ENCODE measurements at places on chromosomes 4 and X.

GRCh38 chrX:135931644-135932487 is 38.4 kb downstream of the SAGE1 start:
- H3K27me3 ChIP-seq = no peaks in the 10 kb centered on the region
- H3K4me3 ChIP-seq = no peak overlapping the region
- H3K27ac ChIP-seq = no peak overlapping the region
- no peak for DNase-seq
- H3K36me3 ChIP-seq = no peaks in the 10 kb centered on the region

DNA sequence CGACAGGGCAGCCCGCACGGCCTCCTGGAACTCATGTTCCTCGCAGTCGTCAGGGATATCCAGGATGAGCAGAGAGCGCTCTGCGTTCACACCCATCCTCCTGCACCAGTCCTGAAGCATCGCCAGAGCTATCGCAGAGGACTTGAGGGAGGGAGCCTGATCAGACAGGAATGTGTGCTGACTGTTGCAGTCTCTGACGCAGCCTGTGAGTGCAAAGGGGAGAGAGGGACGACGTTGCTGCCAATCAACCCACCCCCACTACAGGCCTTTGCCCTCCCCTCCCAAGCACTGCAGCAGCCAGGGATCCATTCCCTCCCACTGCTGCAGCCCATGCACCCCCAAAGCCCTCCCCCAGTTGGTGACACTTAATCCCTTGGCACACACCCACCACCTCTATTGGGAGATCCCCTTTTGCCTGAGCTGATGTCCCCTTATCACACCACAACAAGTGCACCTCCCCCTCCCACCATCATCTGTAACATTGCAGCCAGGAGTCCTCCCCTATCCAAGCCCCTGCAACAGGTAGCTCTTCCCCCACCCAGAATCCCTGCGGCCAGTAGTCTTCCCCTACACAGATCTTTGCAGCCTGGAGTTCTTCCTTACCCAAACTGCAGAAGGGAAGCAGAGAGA is 897 bp downstream of the PNMA6F start:
- no peaks in the 10 kb centered on the region for H3K36me3 ChIP-seq
- DNase-seq = no peak
- no peaks in the 10 kb centered on the region for H3K27me3 ChIP-seq
- H3K4me1 ChIP-seq = no peaks in the 10 kb centered on the region
- H3K27ac ChIP-seq = no peak overlapping the region

GRCh38 chrX:70133303-70134115 is at the start of gene IGBP1:
Gene IGBP1, plus strand, starts transcription at chrX:70133447. Its CDS starts 501 bp downstream, at chrX:70133948.
- no peaks in the 10 kb centered on the region for H3K27me3 ChIP-seq
- H3K4me1 ChIP-seq = no peaks in the 10 kb centered on the region
- peak within 1 kb of the TSS; percentile 91 for H3K4me3 ChIP-seq
- peak within 1 kb of the TSS; percentile 76 for H3K27ac ChIP-seq

- no peak overlapping the region for H3K27ac ChIP-seq
- no peaks in the 10 kb centered on the region for H3K27me3 ChIP-seq
- H3K36me3 ChIP-seq = no peaks in the 10 kb centered on the region
These were observed 24.9 kb downstream of the ARL9 start for GRCh38 chr4:56530269-56531148.

GRCh38 chrX:136643243-136643642 is 4.7 kb upstream of the CD40LG start:
- no peaks in the 10 kb centered on the region for H3K27me3 ChIP-seq
- no peak for DNase-seq
- no peak overlapping the region for H3K4me3 ChIP-seq
- H3K36me3 ChIP-seq = no peaks in the 10 kb centered on the region
- H3K27ac ChIP-seq = no peak overlapping the region

- no peaks in the 10 kb centered on the region for H3K27me3 ChIP-seq
- no peak for DNase-seq
- no peak overlapping the region for H3K27ac ChIP-seq
- peaks cover 12% of the 10 kb centered on the region for H3K4me1 ChIP-seq
These were observed 101.6 kb upstream of the OTUD4 start for GRCh38 chr4:145281951-145282350.

DNA sequence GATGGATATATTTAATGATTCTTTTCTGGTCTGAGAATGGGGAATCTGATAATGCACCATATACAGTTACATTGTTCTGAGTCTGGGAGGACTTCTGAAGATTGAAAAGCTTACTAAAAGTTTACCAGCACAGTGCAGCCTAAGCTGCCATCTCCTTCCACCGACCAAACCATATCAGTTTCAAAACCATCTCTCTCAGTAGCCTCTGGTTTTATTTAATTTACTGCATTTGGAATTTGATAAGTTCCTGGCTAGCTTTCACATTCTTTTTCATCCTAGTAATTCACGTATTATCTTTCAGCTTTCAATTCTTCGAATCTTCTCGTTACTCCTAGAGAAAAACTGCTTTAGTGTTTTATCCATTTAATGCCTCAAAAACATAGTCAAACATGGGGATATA is 181.4 kb upstream of the HCCS start:
- no peaks in the 10 kb centered on the region for H3K4me1 ChIP-seq
- H3K27ac ChIP-seq = no peak overlapping the region
- DNase-seq = no peak
- no peaks in the 10 kb centered on the region for H3K36me3 ChIP-seq

- H3K4me1 ChIP-seq = peaks cover 7% of the 10 kb centered on the region
- no peak overlapping the region for H3K27ac ChIP-seq
- no peaks in the 10 kb centered on the region for H3K27me3 ChIP-seq
- H3K4me3 ChIP-seq = no peak overlapping the region
These were observed 77.1 kb upstream of the IGFBP7 start for GRCh38 chr4:57187246-57187645.

All from thoracic aorta (tissue), 2 donors.